ENCODE measurements at places on chromosomes 7 and 10.

DNA sequence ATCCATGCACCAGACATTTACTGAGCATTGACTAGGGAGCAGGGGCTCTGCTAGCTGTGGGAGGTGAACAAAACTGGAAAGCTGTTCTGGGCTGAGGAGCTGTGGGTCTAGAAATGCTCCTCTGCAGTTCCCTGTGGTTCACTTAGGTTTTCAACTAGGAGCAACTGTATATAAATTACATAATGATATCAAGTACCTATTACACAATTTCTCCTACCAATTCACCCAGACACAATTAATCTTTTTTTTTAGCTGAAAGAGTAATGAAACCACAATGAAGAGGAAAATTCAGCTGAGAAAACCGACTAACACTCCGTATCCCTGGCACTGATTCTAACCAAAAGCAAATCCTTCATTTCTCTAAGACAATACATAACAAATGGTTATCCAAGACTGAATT is 39.4 kb downstream of the COL28A1 start:
- DNase-seq: no peak

- no peak for DNase-seq
These were observed 16.3 kb upstream of the ZMIZ1 start for GRCh38 chr10:79052291-79053080.

- DNase-seq: no peak
These were observed 34.4 kb upstream of the AGR3 start for GRCh38 chr7:16916105-16916639.

DNA sequence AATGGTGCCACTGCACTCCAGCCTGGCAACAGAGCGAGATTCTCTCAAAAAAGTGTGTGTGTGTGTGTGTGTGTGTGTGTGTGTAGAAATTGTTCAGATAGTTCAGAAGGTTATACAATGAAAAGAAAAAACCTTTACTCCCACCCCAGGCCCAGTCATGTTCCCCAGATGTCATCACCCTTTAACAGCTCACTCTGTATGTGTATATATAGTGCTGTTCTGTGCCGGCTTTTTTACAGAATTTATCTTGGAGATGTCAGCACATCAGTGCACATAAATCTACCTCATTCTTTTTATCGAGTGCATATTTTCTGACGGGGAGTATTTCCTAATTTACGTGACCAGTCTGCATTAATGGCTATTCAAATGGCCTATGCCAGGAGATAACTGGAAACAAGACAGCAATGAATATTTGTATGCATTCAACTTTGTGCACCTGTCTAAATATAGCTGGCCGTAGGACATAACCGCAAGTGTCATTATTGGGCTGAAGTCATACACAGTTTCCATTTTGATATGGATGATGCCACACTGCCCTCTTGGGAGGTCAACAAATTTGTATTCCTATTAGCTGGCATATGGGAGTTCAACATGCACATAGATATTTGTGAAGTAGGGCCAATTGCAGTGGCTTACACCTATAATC is 11.7 kb downstream of the NIPSNAP2 start:
- DNase-seq: no peak

DNA sequence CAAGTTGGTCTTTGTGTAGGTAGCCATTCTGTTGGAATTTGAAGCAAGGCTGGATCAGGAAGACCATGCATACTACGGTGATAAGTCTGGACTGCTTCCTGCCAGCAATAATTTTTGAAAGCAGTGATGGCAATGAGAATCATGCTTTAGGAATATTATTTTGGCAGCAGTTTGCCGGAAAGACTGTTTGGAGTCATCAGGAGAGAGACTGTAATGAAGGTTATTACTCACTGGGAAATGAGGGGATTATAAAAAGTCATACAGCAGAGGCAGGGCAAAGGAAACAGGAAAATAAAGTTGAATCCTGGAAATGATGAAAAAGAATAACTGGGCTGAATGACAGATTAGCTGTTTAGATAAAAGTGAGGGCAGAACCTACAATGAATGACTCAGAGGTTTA is 1136.8 kb upstream of the AUTS2 start:
- no peak for DNase-seq

DNA sequence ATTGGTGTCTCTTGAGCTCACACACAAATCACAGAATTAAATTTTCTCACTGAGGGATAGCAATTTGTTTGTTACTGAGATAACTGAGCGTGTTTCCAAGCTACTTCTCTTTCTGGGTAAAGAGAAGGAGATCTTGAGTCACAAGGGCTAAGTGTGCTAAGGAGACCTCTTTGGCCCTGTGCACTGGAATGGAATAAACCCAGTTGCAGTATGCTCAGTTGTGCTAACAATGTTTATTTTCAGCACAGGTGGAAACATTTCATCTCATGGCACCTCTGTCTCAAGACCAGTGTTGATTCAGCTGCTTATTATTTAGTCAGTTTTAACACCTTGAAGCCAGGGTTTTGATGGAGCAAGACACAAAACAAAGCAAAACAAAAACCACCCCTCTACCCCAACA is 22.5 kb upstream of the UBE2H start:
- DNase-seq: no peak

DNA sequence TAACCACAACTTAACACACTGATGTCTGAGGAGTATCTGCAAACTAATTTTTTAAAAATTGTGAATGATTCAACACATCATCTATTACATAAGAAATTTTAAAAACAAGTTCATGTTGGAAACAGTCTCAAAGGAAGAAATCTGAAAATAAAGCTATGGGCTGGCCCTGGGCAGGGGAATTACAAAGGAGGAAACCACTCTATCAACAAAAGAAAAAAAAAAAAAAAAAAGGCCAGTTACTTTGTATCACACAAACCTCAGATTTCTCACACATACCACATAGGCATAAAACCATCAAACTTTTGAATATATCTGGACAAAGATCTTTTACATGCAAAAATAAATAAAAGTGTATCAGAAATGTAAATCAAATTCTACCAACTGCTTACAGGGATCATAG is 20.8 kb downstream of the TIAL1 start:
- no peak for DNase-seq

- no peak for DNase-seq
These were observed 16.6 kb downstream of the FBH1 start for GRCh38 chr10:5906651-5907050.

GRCh38 chr7:105246256-105246655 is 142.5 kb downstream of the SRPK2 start:
- DNase-seq: no peak

DNA sequence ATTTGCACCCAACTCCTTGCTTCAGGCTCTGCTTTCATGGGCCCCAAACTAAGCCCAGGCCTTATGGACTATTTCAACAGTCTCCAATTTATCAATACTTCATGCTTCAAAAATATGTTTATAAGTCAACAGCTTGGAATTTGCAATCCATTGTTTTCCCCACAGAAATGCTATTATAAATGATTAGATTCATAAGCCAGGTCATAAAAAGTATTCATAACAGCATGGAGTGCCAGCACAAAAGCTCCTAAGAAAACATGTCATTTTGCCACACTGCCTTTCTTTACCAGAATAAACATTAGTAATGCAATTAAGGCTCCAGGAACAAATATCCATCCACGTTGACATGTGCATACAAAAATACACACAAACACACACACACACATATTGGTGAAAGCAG is 30.1 kb downstream of the OSBPL3 start:
- no peak for DNase-seq

DNA sequence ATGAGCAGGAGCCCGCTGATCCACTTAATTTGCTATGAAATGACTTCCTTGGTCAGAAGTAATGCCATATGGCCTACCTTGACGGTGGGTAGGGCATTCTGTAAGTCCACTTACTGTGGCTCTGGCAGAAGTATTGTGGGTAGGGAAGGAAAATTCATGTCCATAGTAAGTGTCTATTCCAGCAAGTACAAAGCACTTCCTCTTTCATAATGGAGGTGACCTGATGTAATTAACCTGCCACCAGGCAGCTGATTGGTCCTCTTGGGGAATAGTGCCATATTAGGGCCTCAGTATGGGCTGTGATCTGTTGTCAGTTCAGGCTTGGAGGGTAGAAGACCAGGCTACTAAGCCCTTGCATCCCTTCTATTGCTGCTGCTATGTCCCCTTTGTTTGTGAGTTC is 103.9 kb downstream of the SLC37A3 start:
- DNase-seq: no peak

DNA sequence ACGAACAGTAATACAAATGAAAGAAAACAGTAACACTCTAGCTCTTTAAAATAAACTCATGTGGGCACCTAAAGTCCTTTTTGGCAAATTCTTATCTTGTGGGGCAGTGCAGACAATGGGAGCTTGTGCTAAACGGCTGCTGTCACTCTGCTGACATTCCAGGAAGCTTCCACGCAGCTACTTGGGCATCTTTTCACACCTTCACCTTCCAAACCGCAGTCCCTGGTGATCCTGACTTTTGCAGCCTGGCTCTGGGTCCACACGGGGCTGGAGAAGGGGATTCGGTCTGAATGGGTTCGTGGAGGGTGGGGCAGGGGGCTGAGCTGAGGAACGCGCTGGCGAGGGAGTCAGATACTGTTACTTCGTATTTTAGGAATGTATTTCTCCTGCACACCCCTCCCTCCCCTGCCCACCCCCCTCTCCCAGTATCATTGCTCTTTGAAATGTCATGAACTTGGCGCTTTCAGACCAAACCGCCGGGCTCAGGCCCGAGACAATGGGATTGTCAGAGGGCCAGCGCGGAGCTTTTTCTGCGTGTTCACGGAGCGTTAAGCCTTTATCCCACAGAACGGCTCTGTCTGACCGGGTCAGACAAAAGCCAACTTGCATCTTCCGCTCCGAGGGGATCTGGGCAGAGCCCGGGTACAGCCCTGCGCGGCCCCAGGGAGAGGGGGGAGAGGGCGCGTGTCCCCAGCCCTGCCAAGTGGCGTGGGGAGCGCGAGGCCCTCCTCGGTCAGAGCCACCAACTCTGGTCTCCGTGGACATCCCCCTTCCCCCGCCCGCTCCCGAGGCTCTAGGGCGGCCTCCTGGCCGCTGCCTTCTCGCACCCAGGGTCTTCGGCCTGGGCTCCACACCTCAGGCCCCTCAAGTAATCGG is 76.7 kb upstream of the EN2 start:
- DNase-seq: no peak

GRCh38 chr10:110162741-110163145 is 44.7 kb upstream of the MXI1 start:
- DNase-seq: no peak

- DNase-seq: no peak
These were observed 293.7 kb downstream of the FZD1 start for GRCh38 chr7:91557789-91558404.

DNA sequence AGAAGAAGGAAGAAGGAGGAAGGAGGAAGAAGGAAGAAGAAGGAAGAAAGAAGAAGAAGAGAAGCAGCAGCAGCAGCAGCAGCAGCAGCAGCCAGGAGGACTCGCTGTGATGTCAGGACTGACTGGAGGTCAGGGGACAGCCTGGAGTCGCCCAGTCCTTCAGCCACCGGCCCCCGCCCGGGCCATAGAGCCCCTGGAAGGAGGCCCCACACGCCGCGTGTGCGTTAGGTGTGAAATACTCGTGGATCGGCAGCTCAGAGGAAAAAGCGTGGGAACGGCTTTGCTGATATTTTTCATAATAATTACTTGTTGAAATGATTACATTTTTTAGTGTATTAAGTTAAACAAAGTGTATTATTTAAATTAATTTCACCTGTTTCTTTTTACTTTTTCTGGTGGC is 48.4 kb downstream of the UNCX start:
- DNase-seq: no peak

DNA sequence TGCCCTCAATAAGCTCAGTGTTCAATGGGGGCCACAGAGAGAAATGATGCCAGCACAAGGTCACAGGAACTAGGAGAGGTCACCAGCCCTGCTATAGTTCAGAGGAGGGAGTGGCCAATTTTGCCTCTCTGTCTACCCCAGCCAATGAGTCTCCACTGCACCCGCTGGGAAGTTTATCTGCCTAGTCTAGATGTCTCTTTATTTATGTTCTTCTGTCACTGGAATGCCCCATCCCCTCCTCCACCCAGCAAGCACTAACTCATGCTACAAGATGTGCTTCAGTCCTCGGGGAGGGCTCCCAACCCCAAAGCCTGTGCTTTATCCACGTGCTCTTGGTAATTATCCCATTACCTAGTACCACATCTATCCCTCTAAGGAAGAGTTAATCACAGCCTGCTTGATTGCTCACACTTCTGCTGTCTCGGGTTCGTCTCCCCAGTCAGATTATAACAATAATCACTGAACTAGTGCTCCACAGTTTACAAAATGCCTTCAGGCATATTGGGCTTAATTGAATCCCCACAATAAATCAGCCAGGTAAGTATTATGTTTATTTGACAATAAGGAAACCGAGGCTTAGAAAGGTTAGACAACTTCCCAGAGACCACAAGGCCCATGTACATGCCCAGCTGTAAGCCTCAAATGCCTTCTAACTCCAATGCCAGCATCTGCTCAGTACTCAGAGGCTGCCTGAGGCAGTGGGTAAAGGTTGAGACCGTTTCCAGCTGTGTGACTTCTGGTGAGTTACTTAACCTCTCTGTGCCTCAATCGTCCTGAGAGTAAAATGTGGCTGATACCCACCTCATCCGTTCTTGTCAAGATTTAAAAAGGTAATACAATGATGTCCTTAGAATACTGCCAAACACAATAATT is 3.9 kb downstream of the HIP1 start:
- no peak for DNase-seq

DNA sequence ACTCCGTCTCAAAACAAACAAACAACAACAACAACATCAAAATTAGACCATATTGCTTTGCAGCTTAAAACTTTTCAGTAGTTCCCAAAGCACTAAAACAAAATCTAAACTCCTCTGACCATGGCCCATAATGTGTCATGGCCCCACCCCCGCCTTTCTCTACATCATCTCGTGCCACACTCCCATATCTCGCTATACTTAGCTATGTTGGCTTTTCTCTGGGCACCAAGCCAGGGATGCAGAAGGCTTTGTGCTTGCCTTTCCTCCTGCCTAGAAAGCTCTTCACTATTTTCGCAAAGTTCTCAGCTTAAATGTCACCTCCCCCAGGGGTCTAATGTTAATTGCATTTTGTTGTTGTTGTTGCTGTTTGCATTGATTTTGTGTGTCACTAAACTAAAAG is 15.1 kb upstream of the SLC16A12 start:
- DNase-seq: no peak

DNA sequence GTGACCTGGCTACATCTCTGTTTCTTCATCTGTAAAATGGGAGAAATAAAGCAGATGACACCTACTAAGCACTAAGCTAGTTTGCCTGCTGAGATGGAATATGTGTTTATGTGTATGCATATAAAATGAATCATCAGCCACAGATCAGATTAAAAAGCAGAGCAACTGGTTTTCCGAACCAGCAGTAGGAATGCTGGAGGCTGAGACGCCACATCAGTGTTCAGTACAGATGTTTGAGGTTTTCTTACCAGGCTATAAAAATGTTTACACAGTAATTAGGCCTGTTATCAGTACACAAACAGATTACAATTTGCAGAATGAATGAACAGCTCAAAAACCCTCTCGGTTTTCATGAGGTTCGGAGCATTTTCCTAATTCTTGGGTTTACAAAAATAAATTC is 85.8 kb downstream of the CALN1 start:
- no peak for DNase-seq

- no peak for DNase-seq
These were observed 623.8 kb downstream of the SUGCT start for GRCh38 chr7:40758590-40758989.

Measured in activated CD8-positive, alpha-beta memory T cell treated with anti-CD3 and anti-CD28 coated beads for 1 hour (primary cell).